ENCODE measurements at places on chromosomes 3 and 15.

DNA sequence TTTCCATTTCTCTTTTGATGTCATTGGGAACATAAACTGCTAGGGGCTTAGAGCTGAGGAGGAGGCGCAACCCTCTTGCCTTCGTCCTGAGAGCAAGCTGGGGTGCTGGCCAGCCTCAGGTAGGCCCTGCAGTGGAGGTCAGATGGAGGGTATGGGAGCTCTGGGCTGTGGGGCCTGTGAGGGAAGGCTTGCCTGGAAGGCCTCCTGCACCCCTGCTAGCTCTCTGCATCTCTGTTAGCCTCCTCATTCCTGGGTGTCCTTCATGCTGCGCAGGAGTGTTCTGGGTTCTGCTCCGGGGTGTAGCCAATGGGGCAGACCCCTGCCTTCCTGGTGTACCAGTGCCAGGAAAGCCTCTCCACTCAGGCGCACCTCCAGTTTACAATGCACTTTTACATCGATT, 11.8 kb downstream of the GP5 start:
- DNase-seq, result no peak

- no peak for DNase-seq
Measured at GRCh38 chr3:122111974-122112373, 56.8 kb downstream of the CD86 start.

DNA sequence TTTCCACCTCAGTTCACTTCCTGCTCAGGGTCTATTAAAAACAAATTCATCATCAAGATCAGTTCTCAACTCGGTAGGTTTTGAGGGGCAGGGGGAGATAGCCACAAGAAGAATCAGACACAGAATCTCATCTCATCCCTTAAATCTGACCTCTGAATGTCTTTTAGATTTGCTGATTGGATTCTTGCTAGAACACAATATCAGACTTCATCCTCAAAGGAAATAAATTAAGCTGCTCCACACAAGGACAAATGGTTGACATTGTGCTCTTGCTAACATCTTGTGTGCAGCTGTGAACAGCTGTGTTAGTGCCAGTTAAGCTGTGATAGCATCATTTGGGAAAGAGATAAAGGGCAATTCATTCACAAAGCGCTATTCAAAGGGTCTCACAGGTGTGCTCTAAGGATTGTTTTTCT, 184.0 kb upstream of the ADAMTS9 start:
- no peak for DNase-seq

- DNase-seq, result no peak
Measured at GRCh38 chr15:58462547-58462946, 30.8 kb downstream of the LIPC start.

- no peak for DNase-seq
Measured at GRCh38 chr3:121878411-121878810, 15.8 kb upstream of the SLC15A2 start.

- DNase-seq, result no peak
Measured at GRCh38 chr3:72259755-72260587, 475.0 kb upstream of the PROK2 start.

GRCh38 chr3:21505711-21506460, 245.1 kb downstream of the ZNF385D start:
- no peak for DNase-seq

DNA sequence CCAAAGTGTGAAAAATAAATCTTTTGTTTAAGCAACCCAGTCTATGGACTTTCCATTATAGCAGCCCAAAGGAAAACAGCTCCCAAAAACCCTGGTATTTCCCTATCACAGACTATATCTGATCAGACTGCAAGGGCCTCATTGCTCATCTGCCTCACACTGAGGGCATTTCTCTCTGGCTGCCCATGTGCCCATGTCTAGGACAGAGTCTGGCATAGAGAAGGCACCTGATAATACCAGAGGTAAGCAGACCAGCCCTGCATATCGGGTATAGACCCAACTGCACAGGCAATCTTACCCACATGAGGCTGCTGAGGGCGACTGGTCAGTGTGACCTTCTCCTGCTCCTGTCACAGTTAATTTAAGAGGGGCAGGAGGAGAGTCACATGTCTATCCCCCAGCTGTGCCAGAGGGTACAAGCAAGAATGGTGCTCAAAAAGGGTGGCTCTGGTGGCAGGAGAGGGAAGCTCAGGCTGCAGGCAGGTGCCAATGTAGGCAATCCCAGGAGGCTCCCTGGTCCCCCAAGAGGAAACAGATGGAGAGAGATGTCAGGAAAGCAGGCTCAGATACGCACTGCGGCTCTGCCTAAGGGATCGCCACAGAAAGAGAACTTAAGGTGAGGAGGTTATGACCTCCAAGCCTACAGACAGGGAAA, 3.1 kb downstream of the CSRNP1 start:
- no peak for DNase-seq

- DNase-seq, result no peak
Measured at GRCh38 chr3:83928391-83928790, 1030.4 kb upstream of the CADM2 start.

DNA sequence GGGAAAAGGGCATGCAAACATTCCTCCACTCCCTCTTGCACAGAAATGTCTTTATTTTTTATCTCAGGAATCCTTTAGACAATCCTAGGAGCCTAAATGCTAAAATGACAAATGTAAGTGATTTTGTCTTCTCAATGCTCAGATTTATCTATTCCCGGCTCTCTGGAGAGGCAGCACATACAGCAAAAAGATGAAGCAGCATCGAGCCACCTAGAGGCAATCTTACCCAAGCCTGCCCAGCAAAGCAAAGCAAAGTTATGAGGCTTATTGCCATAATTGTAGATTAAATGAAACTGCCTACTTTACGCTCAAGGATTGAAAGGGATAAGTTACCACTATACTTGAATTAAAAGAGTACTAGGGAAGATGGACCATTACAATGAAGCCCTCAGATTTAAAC, 750.4 kb upstream of the NR2F2 start:
- DNase-seq, result no peak

GRCh38 chr3:9690451-9691450, 12.9 kb upstream of the CPNE9 start:
- no peak for DNase-seq

DNA sequence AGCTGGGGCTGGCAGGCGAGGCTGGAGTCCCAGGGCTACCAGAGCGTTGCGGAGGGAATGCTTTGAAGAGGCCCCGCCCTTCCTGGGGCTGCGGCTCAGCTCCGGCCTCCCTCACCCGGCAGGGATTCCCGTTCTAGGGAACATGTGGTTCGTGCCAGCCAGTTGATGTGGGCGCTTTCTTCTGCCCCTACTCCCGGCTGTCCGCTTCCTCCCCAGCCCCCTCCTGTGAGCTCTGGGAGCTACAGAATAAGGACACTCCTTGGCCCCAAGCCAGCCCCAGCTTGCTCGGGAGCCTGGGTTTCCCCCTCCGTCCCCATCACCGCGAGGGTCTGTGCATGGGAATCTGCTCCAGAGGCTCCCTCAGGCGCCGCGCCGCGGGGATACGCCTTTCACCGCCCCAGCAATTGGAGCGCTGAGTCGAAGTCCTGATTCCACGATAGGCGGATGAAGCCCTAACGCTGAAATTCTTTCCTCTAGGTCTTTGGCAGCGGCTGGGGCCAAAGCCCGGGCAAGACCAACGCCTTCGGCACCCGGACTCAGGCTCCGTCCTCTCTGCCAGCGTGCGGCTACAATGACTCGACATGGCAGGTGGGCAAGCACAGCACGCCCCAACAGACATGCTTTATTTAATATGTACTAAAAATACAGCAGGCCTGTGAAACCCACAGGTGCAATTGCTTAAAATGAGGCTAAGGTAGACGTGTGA, 69.5 kb downstream of the KLF15 start:
- peak; percentile 71 for DNase-seq

DNA sequence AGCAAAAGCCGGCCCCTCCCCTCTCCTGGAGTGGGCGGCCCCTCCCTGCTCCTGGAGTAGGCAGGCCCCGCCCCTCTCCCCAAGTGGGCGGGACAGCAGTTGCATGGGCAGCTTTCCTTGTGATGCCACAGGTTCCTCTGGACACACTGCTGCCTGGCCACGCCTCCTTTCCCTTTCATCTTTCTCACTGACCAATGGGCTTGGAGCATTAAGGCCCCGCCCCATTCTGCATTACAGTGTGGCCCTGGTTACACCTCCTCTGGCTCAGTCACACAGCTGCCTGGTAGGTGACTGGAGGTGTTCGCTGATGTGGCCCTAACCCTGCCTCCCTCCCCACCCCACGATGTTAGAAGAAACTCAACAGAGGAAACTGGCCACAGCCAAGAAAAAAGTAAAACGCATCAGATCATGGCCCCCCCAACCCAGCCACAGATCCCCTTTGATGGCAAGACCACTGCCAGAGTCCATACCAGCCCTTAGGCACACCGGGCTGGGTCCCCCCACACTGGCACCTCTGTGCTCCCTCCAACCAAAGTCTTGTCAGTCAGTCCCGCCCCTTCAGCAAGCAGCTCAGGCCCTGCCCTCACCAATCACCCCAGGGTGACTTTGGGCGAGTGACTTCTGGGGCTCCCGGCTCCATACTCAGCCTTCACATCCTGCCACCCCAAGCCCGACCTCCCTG, 84.3 kb downstream of the ADAMTS7 start:
- no peak for DNase-seq

DNA sequence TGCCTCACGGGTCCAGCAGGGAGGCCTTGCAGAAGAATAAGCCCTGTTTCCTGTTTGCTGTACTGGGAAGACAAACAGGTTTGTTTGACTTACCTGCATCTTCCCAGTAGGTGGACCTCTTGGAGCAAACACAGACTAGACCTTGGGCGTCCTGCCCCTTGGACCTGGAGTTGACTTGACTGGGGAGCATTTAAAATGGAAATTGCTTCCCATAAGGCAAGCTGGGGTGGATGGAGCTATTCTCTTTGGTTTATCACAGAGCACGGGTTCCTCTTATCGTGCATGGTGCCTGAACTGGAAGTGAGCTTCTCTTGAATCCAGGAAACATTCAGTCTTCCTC, 151.4 kb downstream of the RPLP1 start:
- no peak for DNase-seq

GRCh38 chr15:62625429-62626033, 417.0 kb upstream of the TPM1 start:
- DNase-seq, result no peak

DNA sequence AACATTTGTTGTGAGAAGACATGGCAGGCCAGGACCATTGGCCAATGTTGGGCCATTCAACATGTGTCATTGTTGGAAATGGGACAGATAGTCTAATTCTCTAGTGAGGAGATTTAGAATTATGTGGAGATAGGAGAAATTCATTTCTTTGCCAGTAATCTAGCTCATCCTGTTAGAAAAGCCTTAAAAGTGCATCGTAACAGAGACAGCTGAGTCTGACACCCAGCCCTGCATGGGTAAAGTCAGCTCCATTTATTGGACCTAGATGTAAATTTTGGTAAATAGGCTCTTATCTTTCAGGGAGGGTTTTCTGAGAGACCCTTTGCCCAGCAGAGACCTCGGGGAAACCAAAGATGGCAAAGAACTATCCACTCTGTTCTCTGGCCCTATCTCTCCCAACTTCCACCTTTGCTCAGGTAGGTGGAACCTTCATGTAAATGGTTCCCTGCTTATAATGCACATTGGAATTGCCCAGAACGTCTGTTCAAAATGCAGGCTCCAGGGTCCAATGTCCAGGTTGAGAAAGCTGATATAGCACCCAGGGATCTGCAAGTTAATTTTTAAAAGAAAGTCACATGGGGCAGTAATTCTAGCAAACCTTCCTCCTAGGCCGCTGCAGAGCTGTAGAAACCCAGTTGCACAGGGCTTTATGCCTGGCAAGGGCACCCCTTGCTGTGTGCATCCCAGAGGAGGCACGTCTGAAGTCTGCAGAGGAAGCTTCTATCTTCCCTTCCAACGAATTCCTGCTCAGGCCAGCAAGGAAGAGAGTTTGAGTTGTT, 365.9 kb upstream of the PROK2 start:
- DNase-seq, result no peak

DNA sequence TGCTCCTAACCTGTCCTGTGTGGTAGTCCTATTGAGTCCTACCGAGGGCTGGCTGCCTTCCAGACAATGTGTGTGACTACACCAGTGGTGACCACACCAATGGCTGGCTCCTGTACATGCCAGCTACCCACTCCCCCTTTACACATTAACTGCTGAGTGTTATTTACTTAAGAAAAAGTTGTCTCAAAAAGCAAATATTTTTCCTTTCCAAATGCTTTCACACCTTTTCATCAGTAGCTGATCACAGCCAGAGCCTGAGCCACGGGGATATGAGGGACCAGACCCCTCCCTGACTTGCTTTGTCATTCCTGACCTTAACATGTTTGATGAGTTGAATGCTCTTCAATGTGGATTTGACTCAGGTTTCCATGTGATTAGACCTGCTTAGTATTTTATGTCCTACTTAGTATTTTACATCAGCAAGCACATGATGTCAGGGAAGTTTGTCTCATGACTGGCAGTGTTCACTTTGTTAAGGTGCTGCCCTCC, 29.6 kb upstream of the GREM1 start:
- DNase-seq, result no peak

DNA sequence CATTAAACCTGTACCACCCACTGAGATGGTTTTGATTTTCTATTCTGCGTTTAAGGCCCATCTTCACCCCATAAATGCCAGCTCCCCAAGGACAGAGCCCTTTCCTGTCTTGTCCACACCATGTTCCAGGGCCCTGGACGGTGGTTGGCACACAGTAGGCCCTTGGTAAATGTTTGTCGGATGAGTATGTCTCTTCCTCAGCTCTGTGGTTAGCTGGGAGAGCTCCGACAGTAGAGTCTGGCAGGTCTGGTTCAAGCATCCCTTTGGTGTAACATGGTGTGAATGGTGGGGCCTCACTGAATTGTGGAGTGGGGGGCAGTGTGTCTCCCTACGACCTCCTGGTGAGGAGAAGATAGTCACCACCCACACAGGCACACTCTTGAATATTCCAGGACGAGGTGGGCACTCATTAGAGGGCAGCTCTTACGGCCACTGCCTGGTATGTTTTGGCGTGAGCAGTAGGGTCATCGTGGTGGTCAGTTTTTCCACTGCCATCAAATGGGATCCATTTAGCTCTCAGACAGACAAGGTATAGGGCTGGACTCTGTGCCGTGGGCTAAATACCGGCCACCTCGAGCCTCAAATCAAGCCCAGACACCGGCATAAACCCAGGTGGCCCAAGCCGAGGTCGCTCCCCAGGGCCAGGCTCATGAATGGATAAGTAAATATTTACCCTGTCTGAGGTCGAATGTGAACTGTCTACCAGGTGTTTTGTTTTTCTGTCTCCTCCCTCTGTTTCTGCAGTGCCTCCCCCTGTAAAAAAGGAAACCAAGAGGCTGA, 61.3 kb downstream of the SMAD3 start:
- DNase-seq, result no peak

- no peak for DNase-seq
Measured at GRCh38 chr15:39642011-39642640, 61.2 kb downstream of the THBS1 start.
